ENCODE measurements at places on chromosomes 3 and 15.

- peak; percentile 27 for DNase-seq
These were observed 109.3 kb downstream of the OXNAD1 start for GRCh38 chr3:16374047-16374934.

GRCh38 chr3:30477149-30477921, 129.1 kb upstream of the TGFBR2 start:
- DNase-seq = no peak

- DNase-seq = no peak
These were observed 243.8 kb upstream of the TTC14 start for GRCh38 chr3:180358179-180358578.

DNA sequence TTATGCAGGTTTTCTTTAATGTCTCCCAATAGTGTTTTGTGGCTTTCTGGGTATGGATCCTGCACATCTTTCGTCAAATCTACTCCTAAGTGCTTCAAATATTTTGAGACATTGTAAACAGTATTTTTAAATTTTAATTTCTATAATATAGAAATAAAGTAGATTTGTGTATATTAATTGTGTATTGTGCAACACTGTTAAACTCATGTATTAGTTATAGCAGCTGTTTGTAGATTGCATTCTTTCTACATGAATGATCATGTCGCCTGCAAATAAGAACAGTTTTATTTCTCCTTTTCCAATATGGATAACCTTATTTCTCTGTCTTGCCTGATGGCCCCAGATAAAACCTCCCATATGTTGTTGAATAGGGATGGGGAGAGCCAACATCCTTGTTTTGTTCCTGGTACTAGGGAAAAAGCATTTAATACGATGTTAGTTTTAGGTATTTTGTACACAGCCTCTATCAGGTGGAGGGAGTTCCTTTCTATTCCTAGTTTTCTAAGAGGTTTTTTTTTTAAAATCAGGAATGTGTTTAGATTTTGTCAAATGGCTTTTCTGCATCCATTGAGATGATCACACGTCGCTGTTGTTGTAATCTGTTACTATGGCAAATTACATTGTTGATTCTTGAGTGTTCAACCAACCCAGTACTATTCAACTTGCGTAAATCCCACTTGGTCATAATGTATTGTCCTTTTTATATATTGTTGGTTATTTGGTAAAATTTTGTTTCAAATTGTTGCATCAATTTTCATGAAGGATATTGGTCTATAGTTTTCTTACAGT, 71.1 kb upstream of the DGKG start:
- DNase-seq = no peak

DNA sequence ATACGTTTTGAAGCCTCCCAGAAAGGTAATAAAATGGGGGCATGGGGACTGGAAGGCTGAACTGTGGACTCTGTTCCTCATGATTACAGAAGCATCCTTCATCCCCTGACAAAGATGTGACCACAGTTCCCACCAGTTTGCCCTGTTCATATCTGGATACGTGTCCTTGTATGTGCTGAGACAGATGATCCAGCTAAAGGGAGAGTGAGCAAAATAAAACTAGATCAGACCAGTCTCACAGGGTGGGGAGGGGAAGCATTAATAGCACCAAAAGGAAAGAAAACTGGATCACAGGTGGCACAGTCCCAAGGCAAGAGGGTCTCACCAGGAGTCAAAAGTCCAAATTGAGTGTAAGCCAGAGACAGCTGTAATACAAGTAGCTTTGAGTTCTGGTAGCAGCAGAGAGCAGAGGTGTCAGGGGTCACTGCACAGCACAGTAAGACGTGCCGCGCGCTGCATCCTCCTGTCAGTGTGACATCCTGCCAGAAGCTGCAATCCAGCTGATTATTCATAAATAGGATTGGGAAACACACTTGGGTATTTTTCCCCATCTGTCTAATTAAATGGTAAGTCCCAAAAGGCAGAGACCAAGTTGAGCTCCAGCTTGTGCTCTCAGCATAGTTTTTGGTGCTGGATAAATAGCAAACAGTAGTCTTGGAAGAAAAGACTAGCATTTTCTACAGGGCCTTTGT, 560.0 kb upstream of the CFAP20DC start:
- no peak for DNase-seq

DNA sequence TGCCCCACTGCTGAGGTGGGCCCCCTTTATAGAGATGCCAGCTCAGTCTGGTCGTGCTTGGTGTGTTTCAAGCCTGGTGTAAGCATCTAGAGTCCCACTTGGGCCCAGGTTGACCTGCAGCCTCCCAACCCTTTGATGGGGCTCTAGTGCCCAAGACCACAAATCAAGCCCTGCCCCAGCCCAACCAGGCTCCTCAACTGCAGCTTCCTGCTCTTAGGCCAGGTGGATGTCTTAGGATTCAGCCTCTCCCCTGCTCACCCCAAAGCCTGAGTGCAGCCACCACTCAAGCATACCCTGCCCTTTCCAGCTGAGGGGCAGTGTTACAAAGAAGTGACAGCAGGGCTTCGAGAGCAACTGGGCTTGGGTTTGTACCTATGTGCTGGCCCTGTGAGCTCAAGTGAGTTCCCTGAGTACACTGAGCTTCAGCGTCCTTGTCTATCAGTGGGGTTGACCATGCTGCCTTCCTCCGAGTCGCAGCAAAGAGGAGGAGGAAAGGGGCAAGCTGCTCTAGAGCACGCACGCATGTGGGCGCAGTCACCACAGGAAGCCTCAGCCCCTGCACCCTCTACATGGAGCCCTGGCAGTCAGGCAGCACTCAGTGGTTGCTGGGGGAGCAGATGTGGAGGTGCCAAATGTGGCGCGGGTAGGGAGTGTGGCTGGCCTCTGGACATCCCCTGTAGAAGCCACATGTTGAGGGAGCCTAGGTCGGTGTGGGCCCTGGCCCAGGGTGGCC, 120.7 kb downstream of the EEFSEC start:
- no peak for DNase-seq

DNA sequence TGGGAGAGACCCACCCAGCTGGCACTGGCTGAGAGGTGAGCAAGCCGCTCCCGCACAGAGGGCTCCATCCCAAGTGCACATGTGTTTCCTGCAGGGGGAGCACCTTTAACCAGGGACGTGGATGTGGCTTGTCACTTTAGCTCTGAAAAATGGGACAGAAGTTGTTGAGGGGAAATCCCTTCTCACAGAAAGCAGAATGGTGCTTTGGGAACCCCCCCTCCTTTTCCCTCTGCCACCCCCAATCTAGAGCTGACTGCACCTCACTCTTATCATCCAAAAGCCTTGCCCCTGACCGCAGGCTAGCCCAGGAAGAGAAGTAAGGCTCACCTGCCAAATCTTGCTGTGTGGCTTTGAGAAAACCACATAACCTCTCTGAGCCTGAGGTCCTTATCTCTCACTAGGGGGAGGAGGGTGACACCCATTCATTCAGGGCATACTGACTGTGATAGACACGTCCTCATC, 77.9 kb downstream of the RPN1 start:
- DNase-seq = no peak

- no peak for DNase-seq
These were observed 346.6 kb downstream of the CNTN6 start for GRCh38 chr3:1439395-1439794.

DNA sequence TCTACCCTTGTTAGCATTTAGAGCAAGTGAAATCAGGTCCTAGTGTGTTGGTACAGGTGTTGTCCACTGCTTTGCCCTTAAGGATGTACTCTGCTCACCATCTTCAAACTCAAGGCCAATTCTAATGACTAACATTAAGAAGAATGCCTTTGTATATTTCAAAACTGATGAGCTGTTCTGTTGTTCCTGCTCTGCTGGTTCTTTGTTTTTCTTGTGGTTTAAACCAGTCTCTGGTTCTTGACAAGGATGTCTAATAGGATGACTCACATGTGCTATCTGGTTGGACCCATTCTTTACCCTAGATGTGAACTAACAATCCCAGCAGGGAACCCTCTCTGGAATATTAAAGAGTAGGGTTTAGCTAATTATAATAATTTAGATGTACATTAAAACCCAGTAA, 17.3 kb downstream of the ABHD5 start:
- DNase-seq = no peak

DNA sequence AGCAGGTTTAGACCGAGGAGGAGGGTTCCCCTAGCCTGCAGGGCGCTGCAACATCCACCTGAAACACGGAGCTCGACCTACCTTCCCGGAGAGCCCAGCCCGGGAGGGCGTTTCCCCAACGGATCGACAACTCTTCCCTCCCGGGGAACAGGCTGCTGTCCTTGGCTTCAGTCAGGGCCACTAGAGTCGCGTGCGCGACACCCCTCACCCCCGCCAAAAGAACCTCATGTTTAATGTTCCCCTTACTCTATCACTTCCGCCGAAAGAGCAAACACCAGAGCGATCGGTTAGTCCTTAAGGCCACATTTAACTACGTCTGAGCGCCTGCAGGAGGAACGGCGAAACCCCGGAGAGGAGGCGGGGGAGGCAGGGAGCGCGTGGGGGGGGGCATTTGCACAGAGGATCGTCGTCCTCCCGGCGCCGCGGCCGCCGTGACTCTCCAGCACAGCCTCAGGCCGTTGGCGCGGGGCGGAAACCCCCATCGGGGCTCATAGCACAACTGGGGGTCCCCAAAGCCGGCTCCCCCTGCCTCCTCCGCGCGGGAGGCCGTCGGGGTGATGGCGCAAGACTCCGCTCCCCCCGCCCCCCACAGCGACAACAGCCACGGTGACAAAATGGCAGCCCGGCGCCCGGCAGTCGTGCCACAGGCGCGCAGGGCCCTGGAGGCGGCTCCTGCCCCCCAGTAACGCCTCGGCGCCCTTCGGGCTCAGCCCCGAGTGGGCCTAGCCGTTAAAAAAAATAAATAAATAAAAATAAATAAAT, 3.2 kb downstream of the ANP32A start:
- DNase-seq = peak; percentile 78

GRCh38 chr3:181909241-181909640, 197.5 kb downstream of the SOX2 start:
- DNase-seq = no peak

GRCh38 chr3:190366133-190366532, 21.8 kb upstream of the CLDN16 start:
- no peak for DNase-seq

- no peak for DNase-seq
These were observed 5.6 kb downstream of the WDR82 start for GRCh38 chr3:52272831-52273230.

DNA sequence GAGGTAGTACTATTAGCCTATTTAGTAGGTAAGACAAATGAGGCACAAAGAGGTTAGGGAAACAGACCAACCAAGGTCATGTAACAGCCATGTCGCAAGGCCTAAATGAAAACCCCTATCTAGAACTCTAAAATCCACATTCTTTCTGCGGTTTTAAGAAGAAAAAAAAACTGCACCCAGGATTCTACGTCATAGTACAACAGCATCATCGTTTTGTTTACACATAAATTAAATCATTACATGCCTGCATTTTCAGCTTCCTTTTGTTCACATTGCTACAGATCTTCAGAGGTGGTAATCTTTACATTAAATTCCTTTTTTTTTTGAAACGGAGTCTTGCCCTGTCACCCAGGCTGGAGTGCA, 548 bp upstream of the PSMD6 start:
- no peak for DNase-seq

DNA sequence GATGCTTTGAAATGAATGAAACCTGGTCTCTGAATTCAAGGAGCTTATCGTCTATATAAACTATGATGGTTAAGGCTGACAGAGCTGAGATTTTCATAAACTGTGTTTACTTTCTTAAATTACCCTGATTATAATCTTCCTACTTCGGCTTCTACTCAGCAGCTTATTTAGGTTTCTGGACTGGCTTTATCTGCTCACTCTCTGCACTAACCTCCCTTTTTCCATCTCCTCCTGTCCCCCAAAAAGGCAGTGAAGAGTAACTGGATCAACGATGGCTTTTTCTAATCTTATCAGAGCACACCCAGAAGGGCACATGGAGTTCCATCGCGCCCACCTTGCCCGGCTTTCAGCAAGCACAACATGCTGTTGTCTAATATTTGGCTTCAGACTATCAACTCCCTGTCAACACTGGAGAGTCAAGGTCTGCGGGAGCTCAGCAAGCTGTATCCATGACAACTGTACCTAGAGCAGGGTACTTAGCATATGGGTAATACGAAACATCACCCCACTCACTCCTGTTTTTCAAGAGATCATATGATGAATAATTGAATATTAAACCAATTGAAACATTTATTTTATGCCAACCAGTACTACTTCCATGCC, 417.3 kb downstream of the GABRB3 start:
- no peak for DNase-seq
